ENCODE measurements at places on chromosomes 1 and 21. TPM values are rescaled to one million over a fixed set of nuclear protein-coding genes. Genes with fewer than 3 reads are reported as not detected.

- no peaks in the 10 kb centered on the region for H3K36me3 ChIP-seq
- no peak overlapping the region for H3K4me3 ChIP-seq
- H3K27me3 ChIP-seq: peaks cover 37% of the 10 kb centered on the region
- DNase-seq: no peak
- no peak overlapping the region for H3K27ac ChIP-seq
Observed at GRCh38 chr1:3105167-3105863, 36.3 kb downstream of the PRDM16 start.

SPRR1A gene
- total RNA-seq: not detected

- no peak for DNase-seq
- H3K27me3 ChIP-seq: no peaks in the 10 kb centered on the region
- H3K27ac ChIP-seq: no peak overlapping the region
- no peak overlapping the region for H3K4me3 ChIP-seq
- H3K4me1 ChIP-seq: no peaks in the 10 kb centered on the region
Observed at GRCh38 chr1:29586215-29586614, 349.9 kb downstream of the PTPRU start.

GRCh38 chr1:216194721-216195120, 228.5 kb downstream of the USH2A start:
- no peak overlapping the region for H3K27ac ChIP-seq
- DNase-seq: no peak
- H3K27me3 ChIP-seq: no peaks in the 10 kb centered on the region
- H3K4me1 ChIP-seq: no peaks in the 10 kb centered on the region
- H3K36me3 ChIP-seq: no peaks in the 10 kb centered on the region

DNA sequence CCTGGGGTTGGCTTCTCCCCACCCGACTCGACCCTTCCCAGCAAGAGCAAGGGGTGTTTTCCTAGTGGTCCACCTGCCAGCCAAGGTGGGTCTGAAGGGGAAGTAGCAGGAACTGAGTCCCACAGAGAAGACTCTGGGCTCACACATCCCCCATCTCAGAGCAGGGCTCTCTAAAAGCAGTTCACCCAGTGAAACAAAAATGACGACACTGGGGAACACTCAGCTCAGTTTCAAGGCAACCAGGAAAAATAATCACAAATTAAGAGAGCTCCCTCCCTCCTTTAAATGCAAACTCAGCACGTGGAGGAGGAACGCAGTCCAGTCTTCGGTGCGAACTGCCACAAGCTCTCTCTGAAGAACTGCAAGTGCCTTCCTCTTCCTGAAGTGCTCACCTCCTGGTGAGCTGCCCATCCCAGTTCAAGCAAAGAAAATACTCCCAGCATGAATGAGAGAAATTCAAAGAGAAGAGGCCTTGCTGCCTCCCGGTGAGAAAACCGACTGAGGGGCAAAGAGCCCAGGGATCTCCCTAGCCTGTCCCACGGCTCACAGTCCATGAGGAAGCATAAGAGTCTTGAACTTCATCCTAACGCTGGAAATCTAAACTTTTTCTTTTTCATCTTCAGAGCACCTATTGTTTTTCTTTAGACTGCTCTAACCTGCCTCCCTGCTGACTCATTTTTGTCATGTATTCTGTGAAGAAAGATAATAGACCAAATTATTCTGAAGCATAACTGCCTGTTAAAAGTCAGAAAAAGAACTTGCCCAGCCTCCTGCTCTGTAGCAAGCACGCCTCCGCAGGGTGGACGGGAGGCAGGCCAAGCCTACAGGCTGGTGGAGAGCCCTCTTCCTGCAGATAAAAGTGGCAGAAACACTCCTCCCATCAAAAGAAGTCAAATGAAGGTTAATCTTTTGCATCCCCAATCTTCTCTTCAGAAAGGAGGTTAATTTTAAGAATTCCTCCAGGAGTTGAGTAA, 281.4 kb downstream of the HHIPL2 start:
- no peaks in the 10 kb centered on the region for H3K4me1 ChIP-seq
- H3K4me3 ChIP-seq: no peak overlapping the region
- no peak overlapping the region for H3K27ac ChIP-seq
- no peak for DNase-seq
- H3K36me3 ChIP-seq: no peaks in the 10 kb centered on the region

FCRL3 gene
- 0.58 TPM for total RNA-seq

All from left lung (tissue), 14 donors.